Stimulated activated CD8-positive, alpha-beta memory T cell treated with anti-CD3 and anti-CD28 coated beads, Interleukin-7, amount 100 ng/mL, for 1 hour (primary cell): ENCODE measurements at places on chromosomes 4 and X.

GRCh38 chrX:13742397-13743176 is 8.0 kb downstream of the OFD1 start:
- DNase-seq = no peak

DNA sequence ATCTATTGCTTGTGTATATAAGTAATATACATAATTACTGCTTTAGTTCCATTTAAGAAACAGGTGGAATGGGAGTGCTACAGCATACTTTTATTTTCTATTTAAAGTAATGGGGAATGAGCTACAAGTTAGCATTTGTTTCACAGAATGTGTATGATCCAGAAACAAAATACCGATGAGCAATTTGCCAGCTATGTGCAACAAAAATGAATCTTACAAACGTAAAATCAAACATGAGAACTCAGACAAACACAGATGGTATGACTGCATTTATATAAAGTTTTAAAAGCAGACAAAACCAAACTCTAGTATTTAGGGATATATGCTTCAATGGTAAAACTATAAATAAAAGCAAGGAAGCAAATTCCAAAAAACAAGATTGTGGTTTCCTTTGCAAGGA is 141.7 kb downstream of the PAPSS1 start:
- DNase-seq = no peak

DNA sequence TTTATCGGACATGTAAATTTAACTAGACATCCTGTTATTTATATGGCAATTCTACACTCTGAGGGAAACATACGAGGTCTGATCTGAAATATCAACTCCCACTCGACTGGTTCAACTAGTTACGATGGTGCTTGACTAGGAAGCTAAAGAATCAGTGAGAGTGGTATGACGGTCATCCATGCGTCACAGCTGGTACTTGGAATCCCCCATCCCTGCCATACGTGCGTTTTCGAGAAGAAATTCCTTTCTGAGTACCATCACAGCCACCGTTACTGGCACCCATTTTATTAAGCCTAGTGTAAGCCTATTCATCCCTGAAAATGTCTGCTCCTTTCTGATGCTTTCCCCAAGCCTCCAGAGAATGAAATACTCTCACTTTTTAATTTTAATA is 695 bp upstream of the PIGA start:
- no peak for DNase-seq

GRCh38 chr4:75673959-75674328 is 733 bp upstream of the G3BP2 start:
- DNase-seq = no peak

GRCh38 chr4:102168580-102168979 is 176.7 kb downstream of the SLC39A8 start:
- no peak for DNase-seq

DNA sequence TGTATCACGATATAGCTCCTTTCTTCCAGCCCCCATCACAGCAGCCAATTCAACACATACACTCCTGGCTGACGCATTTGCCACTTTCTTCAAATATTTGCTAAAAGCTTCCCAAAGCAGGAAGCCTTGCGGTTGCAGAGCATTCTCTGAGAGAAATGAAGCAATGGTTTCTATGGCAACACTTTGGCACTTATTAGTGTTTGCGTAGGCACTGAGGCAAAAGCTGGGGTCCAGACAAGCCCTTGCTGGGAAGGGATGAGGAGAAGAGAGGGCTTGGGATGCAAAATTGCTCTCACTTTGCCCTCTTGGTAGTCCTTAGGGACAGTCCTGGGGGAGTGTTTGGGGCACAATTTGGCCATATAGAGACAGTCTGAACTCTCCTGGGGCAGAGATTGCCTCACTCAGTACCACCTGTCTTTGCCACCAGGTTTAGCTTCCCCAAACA is 55.0 kb upstream of the PAK3 start:
- DNase-seq = no peak

DNA sequence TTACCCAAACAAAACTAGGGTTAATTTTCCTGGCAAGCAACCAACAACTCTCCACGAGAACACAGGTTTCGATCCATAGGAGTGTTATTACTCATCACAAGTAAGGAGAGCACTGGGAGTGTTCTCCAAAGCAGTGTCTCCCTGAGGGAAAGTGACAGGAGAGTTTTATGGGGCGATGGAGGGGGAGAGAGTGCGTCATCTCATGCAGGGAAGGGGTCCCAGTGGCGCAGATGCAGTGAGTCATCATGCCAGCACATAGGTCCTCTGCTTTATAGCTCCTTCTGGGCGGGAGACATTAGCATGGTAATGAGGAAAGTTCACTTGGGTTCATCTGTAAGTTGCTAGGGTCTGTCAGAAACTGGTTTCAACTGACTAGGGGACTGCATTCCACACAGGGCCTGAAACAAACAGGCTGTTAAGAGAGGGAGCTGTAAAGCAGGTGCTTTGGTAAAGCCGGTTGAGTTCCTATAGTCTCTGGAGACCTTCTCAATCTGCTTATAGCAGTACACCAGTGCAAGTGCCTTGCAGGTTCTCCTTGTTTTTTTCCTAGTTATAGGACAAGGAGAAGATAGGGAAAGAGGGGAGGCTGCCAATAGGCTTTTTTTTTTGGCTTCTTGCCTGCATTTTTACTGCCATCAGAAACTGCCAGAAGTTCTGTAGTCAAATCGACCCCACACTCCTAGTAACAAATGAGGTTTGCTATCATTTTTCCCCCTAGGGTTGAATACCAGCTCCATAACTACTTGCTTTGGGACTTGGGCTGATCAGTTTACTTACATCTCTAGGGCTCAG is 12.8 kb upstream of the BOD1L1 start:
- DNase-seq = no peak

- no peak for DNase-seq
Measured at GRCh38 chr4:127997534-127998388, 32.6 kb downstream of the ABHD18 start.

- DNase-seq = no peak
Measured at GRCh38 chr4:98838977-98839618, 89.8 kb downstream of the EIF4E start.

DNA sequence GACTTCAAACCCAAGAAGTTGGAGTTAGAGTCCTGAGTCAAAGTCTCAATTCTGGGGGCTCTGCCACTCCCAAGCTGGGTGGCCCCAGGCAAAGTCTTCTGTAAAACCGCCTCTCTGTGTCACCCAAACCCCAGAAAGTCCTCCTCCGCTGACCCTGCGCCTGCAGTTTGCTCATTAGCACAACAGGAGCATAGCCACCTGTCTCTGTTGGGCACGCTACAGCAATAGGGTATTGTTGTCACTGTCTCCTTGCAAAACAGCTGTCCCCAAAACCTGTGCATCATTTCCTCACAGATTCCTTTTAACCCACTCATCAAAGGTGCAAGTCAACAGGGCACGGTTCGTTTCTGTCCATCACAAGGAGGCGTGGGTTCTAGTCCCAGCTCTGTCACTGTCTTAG is 8.0 kb upstream of the DGAT2L6 start:
- no peak for DNase-seq

GRCh38 chr4:99887837-99888236 is 6.4 kb downstream of the LAMTOR3 start:
- no peak for DNase-seq

GRCh38 chr4:56655209-56655626 is 25.9 kb downstream of the HOPX start:
- DNase-seq = no peak

GRCh38 chrX:30373479-30373878 is 64.3 kb upstream of the NR0B1 start:
- DNase-seq = no peak

- DNase-seq = no peak
Measured at GRCh38 chr4:126097155-126097799, 782.5 kb downstream of the FAT4 start.

DNA sequence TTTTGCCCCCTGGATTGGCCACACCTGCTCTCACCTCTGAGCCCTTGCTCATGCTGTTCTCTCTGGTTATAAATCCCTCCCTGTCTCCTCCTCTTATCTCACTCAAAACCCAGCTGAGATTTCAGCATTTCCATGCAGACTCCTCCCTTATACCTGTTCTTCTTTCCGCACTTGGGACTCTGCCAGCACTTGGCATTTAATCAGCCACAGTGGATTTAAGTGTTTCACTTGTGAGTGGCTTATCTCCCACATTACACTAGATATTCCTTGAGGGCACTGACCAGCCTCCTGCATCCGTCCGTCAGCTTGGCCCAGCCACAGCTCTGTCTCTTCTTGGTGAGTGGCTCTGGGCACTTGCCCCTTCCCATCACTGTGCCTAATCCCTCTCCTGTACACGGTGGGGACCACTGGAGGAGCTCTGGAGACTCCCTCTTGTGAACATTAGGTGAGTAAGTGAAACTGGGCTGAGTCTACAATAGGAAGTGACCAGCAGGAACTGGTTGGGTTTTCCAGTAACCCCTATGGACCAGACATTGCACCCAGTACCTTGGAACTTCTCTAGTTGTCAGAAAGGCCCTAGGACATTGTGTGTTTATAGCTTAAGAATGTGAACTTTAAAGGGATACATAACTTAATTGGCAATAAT is 19.9 kb downstream of the FGFBP1 start:
- no peak for DNase-seq
